Stimulated activated CD4-positive, alpha-beta T cell treated with anti-CD3 and anti-CD28 coated beads, Interleukin-4, amount 100 ng/mL, for 48 hours (primary cell): ENCODE measurements at places on chromosomes 5 and 9.

GRCh38 chr5:127400946-127401670 is 110.5 kb downstream of the MEGF10 start:
- DNase-seq: no peak

GRCh38 chr9:77063645-77064285 is 44.3 kb downstream of the FOXB2 start:
- no peak for DNase-seq

DNA sequence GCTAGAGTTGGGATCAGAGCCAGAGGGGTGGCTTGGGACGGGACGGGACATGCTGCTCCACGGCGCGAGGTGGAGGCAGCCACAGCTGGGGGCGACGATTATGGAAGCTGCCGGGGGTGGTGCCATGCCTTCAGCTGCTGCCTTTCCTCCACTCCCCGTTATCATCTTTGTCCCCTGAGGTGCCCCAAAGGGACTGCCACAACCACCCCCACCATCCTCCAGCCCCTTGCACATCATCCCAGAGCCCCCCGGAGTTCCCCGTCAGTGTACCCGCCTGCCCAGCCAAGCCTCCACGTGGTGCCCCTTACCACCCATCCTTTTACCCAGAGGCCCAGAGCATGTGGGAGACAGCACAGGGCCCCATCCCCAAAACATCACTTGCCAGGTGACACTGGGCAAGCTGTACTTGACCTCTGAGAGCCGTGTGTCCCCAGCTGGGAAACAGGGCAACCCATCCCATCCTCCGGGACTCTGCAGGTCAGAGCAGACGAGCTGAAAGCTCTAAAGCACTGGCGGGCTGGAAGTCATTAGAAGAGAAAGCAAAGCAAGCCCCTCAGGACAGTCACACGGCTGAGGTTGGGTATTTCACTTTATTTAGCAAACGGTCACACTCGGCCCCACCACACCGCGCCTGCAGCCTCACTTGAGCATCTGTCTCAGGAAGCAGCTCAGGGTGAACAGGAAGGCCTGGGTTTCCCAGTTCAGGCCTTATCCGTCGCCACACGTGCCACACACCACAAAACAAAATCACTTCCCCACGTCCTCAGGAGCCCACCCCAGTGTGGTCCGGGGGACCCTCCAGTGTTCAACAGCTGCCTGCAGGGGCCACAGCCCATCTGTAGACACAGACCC is 19.5 kb upstream of the MXD3 start:
- DNase-seq: no peak

- DNase-seq: no peak
Observed at GRCh38 chr9:82467436-82467835, 478.9 kb downstream of the SPATA31D1 start.

DNA sequence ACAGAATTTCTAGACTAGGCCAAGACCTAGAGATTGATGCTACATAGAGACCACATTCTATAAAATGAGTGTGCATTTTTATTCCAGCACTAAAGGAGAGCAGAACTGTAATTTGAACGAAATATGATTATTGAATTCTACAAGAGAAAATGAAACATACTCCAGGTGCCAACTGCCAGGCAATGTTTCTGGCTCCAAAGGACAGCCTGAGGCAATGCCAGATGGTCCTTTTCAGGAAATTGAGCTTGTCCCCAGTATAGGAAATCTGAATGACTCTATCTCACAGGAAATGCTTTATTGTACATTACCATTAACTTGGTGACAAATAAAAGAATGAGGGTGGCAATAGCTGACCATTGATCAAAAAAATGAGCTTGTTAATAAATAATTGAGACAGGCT is 28.8 kb upstream of the RASGRF2 start:
- no peak for DNase-seq

DNA sequence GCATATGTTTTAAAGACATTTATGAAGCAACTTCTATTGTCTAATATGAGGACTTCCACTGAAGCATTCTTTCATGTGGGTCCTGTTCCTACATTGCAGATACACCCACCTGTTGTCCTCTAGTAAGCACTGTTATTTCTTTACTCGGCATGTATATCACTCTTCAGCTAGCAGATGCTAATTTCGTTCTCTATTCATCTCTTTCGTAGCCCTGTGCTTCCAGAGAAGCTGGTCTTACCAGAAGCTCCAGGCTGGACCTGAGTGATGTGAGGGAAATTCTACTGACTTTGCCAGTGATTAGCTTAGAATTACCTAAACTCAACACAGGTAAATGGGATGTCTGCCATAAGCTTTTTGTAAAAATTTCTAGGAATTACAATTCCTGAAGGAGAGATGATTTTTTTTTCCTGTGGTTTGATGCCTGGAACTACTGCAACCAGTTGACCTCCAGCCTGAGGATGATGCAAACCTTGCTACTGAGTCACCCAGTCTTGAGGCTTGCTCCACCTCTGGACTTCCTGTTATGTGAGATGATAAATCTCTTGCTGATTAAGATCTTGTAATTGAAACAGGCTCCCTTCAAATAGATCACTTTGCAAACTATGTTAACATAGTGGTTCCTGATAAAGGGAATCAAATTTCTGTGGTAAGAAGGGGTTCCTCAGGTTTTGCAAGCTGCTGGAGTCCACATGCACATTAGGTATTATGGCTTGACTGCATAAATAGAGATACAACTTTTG is 52.2 kb upstream of the SPINK5 start:
- no peak for DNase-seq
